Activated naive CD4-positive, alpha-beta T cell treated with anti-CD3 and anti-CD28 coated beads for 36 hours (primary cell): ENCODE measurements at places on chromosomes 2 and 18. TPM values are rescaled to one million over a fixed set of nuclear protein-coding genes. Genes with fewer than 3 reads are reported as not detected.

The ZAP70 gene
- total RNA-seq, result 167 TPM

The SP140 gene
- total RNA-seq, result 98.8 TPM

The IL1R2 gene
- total RNA-seq, result 10.5 TPM

The KCNG3 gene
- total RNA-seq, result 0.19 TPM

The MLPH gene
- not detected for total RNA-seq

The CAVIN2 gene
- not detected for total RNA-seq

GRCh38 chr2:217756375-217757107 lies 246.3 kb downstream of the TNS1 start:
- peak overlapping the region; percentile 19 for H3K27ac ChIP-seq
- H3K27me3 ChIP-seq, result peaks cover 2% of the 10 kb centered on the region
- peak overlapping the region; percentile 54 for H3K4me3 ChIP-seq

- H3K27me3 ChIP-seq, result peaks cover 6% of the 10 kb centered on the region
- DNase-seq, result no peak
- no peak overlapping the region for H3K4me3 ChIP-seq
- no peak overlapping the region for H3K27ac ChIP-seq
- no peaks in the 10 kb centered on the region for H3K36me3 ChIP-seq
Measured at GRCh38 chr18:48355276-48356115, 53.7 kb downstream of the ZBTB7C start.

GRCh38 chr2:61670591-61671501 lies 132.7 kb upstream of the XPO1 start:
- no peaks in the 10 kb centered on the region for H3K27me3 ChIP-seq
- peaks cover 3% of the 10 kb centered on the region for H3K36me3 ChIP-seq
- peak; percentile 51 for DNase-seq
- peak overlapping the region; percentile 10 for H3K4me3 ChIP-seq
- peaks cover 17% of the 10 kb centered on the region for H3K4me1 ChIP-seq

GRCh38 chr2:26770986-26771586 lies 7.0 kb downstream of the SLC35F6 start:
- H3K4me3 ChIP-seq, result no peak overlapping the region
- peak; percentile 64 for DNase-seq
- no peaks in the 10 kb centered on the region for H3K36me3 ChIP-seq
- H3K27ac ChIP-seq, result no peak overlapping the region
- no peaks in the 10 kb centered on the region for H3K27me3 ChIP-seq

- H3K4me1 ChIP-seq, result no peaks in the 10 kb centered on the region
- DNase-seq, result no peak
- no peaks in the 10 kb centered on the region for H3K36me3 ChIP-seq
Measured at GRCh38 chr2:235577404-235578330, 83.8 kb downstream of the AGAP1 start.

GRCh38 chr2:85717308-85718008 lies 23.3 kb downstream of the GNLY start:
- H3K27me3 ChIP-seq, result no peaks in the 10 kb centered on the region
- no peaks in the 10 kb centered on the region for H3K36me3 ChIP-seq
- no peak overlapping the region for H3K4me3 ChIP-seq
- peaks cover 5% of the 10 kb centered on the region for H3K4me1 ChIP-seq

DNA sequence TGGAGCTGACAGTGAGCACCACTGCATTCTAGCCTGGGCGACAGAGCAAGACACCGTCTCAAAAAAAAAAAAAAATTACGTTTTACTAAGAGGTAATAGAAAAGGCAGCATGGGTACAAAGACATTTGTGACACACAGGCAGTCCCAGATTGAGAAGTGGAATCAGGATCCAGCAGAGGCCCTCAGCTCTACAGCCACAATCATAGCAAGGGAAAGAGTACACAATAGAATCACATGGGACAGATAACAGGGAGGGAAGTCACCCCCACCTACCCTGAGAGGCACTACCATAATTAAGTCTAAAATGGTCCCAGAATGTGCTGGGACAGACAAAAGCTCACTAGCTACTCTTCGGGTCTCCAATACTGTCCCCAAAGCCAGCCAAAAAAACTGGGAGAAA lies 12.5 kb downstream of the SRBD1 start:
- no peaks in the 10 kb centered on the region for H3K27me3 ChIP-seq
- peaks cover 7% of the 10 kb centered on the region for H3K4me1 ChIP-seq
- DNase-seq, result no peak
- H3K27ac ChIP-seq, result no peak overlapping the region
- H3K36me3 ChIP-seq, result peaks cover 54% of the 10 kb centered on the region
- H3K4me3 ChIP-seq, result no peak overlapping the region

GRCh38 chr18:10304853-10305252 lies 149.6 kb upstream of the APCDD1 start:
- no peak overlapping the region for H3K27ac ChIP-seq
- no peaks in the 10 kb centered on the region for H3K36me3 ChIP-seq
- no peaks in the 10 kb centered on the region for H3K27me3 ChIP-seq
- no peaks in the 10 kb centered on the region for H3K4me1 ChIP-seq
- no peak overlapping the region for H3K4me3 ChIP-seq

- peaks cover 2% of the 10 kb centered on the region for H3K27me3 ChIP-seq
- no peak for DNase-seq
- no peak overlapping the region for H3K4me3 ChIP-seq
- H3K27ac ChIP-seq, result no peak overlapping the region
- no peaks in the 10 kb centered on the region for H3K36me3 ChIP-seq
Measured at GRCh38 chr18:48038636-48039035, 108.2 kb upstream of the SMAD2 start.

GRCh38 chr2:203817147-203817546 lies 50.4 kb upstream of the CTLA4 start:
- no peaks in the 10 kb centered on the region for H3K27me3 ChIP-seq
- no peak overlapping the region for H3K27ac ChIP-seq
- H3K4me1 ChIP-seq, result peaks cover 39% of the 10 kb centered on the region
- DNase-seq, result no peak
- no peaks in the 10 kb centered on the region for H3K36me3 ChIP-seq

- no peak overlapping the region for H3K4me3 ChIP-seq
- H3K27me3 ChIP-seq, result no peaks in the 10 kb centered on the region
- H3K27ac ChIP-seq, result no peak overlapping the region
- H3K36me3 ChIP-seq, result no peaks in the 10 kb centered on the region
Measured at GRCh38 chr18:2417861-2418610, 153.3 kb downstream of the METTL4 start.

GRCh38 chr18:41266204-41266603 lies 688.8 kb upstream of the PIK3C3 start:
- no peaks in the 10 kb centered on the region for H3K4me1 ChIP-seq
- H3K27ac ChIP-seq, result no peak overlapping the region
- H3K36me3 ChIP-seq, result no peaks in the 10 kb centered on the region
- no peaks in the 10 kb centered on the region for H3K27me3 ChIP-seq

DNA sequence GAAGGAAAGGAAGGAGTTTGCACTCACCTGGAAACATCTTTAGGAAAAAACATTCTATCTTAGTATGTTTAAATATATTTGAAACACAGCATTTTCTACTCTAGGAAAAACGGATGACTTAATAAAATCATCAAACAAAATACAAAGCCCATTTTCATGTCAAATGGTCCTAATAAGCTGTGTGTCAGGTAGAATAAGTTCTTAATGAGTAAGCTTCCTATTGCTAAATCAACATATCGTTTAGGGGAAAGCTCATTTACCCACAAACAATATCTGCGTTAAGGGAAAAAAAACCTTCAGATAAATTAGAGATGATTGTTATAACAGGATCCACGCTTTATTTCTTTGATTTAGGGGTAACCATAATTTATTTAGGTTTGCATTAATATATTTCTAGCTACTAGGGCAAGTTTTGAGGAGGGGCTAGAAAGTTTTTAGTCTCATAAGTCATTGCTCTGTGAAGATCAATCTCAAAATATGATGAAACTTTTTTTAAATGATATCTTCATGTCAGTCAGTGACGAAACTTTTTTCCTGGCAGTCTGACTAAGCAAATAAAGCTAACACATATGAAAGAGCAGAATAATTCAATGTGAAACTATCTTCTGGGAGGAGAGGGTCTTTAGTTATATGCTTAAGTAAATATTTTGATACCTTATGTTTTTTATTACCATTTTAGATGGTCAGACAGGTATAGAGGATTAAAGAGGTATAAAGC lies 147.1 kb downstream of the WDSUB1 start:
- H3K27me3 ChIP-seq, result no peaks in the 10 kb centered on the region
- no peak for DNase-seq
- H3K4me1 ChIP-seq, result no peaks in the 10 kb centered on the region
- no peak overlapping the region for H3K4me3 ChIP-seq

DNA sequence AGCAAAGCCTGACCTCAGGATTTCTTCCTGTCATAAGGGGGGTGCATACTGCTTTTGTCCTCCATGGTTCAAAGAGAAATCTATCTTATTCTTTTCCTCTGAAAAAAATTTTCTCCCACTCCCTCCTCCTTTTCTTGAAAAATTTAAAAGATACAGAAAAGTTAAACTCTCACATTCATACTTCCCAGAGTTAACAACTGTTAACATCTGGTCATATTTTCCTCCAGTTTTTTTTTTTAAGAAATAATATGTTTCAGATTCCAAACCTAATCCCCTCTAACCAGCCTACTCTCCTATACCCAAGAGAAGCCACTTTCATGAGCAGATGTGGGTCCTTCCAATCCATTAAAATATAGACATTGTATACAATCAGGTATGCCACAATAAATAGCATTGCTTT lies 378.9 kb upstream of the HNRNPA3 start:
- H3K27ac ChIP-seq, result no peak overlapping the region
- no peak overlapping the region for H3K4me3 ChIP-seq
- H3K36me3 ChIP-seq, result no peaks in the 10 kb centered on the region
- no peaks in the 10 kb centered on the region for H3K4me1 ChIP-seq
- peaks cover 4% of the 10 kb centered on the region for H3K27me3 ChIP-seq

GRCh38 chr2:177211169-177211568 lies 1.4 kb upstream of the HNRNPA3 start:
- H3K4me3 ChIP-seq, result peak overlapping the region; percentile 97
- peak overlapping the region; percentile 100 for H3K27ac ChIP-seq

GRCh38 chr2:16565481-16565880 lies 100.2 kb downstream of the CYRIA start:
- peaks cover 7% of the 10 kb centered on the region for H3K27me3 ChIP-seq
- DNase-seq, result no peak
- H3K4me1 ChIP-seq, result no peaks in the 10 kb centered on the region
- H3K4me3 ChIP-seq, result no peak overlapping the region
- H3K27ac ChIP-seq, result no peak overlapping the region
- H3K36me3 ChIP-seq, result no peaks in the 10 kb centered on the region

DNA sequence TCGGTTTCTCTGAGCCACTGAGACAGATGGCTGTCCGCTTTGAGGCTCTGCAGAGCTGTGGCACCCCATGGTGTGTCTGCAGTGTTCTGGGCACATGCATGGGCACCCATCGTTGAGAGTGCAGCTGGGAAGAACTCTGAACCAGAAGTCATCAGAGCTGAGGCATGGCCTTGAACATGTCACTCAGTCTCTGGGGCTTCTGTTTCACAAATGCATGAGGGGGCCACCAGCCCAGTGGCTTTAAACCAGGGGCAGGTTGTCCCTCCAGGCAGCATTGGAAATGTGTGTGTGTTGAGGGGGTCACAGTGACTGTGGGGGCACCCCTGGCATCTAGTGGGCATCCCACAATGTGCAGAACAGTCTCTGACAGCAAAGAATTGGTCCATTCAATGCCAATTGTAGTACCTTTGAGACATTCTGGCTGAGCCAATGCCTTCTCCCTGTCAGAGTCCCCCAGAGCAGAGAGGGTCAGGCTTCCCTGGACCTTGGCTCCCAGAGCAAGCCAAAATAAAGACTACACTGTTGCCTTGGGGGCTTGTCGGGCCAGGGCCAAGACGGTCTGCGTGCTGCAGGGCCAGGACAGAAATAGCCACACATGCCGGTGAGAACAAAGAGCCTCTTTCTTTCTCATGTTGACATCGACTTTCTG lies 9.3 kb upstream of the PSMD1 start:
- peaks cover 1% of the 10 kb centered on the region for H3K4me1 ChIP-seq
- H3K36me3 ChIP-seq, result no peaks in the 10 kb centered on the region
- H3K27me3 ChIP-seq, result no peaks in the 10 kb centered on the region
- H3K27ac ChIP-seq, result no peak overlapping the region
- DNase-seq, result no peak

DNA sequence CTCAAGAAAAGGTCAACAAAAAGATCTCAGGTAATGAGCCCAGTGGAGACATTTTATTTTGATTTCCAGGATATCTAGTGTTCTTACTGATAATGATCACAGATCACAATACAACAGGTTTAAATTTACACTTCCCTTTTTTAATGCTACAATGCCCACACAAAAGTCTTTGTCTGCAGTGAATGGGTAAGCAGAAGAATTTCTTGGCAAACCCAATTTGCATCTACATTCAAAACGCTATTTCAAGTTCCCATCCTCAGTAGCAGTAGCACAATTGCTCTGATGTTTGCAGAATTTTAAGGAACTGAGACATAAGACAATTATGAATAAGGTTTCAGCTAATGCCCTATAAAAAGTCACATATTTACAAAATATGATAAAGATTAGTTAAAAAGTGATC lies 929.4 kb upstream of the PIK3C3 start:
- no peak overlapping the region for H3K27ac ChIP-seq
- H3K27me3 ChIP-seq, result no peaks in the 10 kb centered on the region
- DNase-seq, result no peak
- H3K4me1 ChIP-seq, result no peaks in the 10 kb centered on the region
- H3K4me3 ChIP-seq, result no peak overlapping the region

DNA sequence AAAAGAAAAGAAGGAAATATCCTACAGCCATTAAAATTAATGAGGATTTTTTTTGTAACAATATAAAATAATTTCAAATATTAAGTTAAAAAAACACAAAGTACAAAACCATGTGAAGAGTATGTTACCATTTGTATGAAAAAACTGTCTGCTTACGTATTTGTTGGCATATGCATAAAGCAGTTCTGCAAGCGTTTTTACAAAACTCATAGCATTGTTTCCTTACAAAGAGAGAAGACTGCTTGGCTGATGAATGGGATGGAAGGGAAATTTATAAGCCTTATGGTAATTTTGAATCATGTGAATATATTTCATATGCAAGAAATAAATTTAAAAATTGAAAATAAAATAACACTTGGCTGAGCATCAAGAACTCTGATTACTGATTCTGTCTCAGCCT lies 63.1 kb downstream of the METTL4 start:
- H3K4me3 ChIP-seq, result no peak overlapping the region
- no peaks in the 10 kb centered on the region for H3K27me3 ChIP-seq
- H3K36me3 ChIP-seq, result no peaks in the 10 kb centered on the region

GRCh38 chr2:227821043-227821942 lies 7.7 kb downstream of the CCL20 start:
- H3K4me3 ChIP-seq, result no peak overlapping the region
- peaks cover 26% of the 10 kb centered on the region for H3K4me1 ChIP-seq
- no peaks in the 10 kb centered on the region for H3K36me3 ChIP-seq
- no peak overlapping the region for H3K27ac ChIP-seq
- H3K27me3 ChIP-seq, result peaks cover 19% of the 10 kb centered on the region
- no peak for DNase-seq

DNA sequence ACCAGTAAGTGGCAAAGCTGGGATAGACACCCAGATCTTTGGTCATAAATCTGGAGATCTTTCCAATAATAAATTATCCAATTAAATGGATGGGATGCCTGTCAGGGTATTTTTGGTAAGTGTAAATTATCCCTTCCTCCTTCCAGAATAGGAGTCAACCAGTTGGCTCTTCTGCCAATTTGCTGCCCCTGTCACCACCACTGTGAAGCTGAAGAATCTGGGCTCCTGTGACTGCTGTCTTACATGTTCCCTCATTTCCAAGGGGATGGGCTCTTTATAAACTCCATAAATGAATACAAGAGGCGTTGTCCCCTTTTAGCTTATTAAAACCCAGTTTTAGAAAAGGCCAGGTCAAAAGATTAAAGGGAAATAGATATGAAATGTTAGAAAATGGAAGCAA lies 17.8 kb upstream of the BMP10 start:
- no peak overlapping the region for H3K4me3 ChIP-seq
- H3K36me3 ChIP-seq, result no peaks in the 10 kb centered on the region
- H3K27ac ChIP-seq, result no peak overlapping the region
- no peaks in the 10 kb centered on the region for H3K4me1 ChIP-seq
- no peaks in the 10 kb centered on the region for H3K27me3 ChIP-seq

- H3K27ac ChIP-seq, result no peak overlapping the region
- H3K4me1 ChIP-seq, result peaks cover 30% of the 10 kb centered on the region
- no peak for DNase-seq
- peak overlapping the region; percentile 4 for H3K4me3 ChIP-seq
- H3K36me3 ChIP-seq, result peaks cover 18% of the 10 kb centered on the region
- H3K27me3 ChIP-seq, result no peaks in the 10 kb centered on the region
Measured at GRCh38 chr2:181224866-181225265, 232.3 kb upstream of the ITGA4 start.
